SIG-M5 (cell line): ENCODE measurements at places on chromosomes 7 and 10.

- no peak for DNase-seq
Measured at GRCh38 chr7:40175725-40176510, 41.1 kb downstream of the SUGCT start.

- no peak for DNase-seq
Measured at GRCh38 chr7:102063690-102064180, 222.9 kb upstream of the SH2B2 start.

DNA sequence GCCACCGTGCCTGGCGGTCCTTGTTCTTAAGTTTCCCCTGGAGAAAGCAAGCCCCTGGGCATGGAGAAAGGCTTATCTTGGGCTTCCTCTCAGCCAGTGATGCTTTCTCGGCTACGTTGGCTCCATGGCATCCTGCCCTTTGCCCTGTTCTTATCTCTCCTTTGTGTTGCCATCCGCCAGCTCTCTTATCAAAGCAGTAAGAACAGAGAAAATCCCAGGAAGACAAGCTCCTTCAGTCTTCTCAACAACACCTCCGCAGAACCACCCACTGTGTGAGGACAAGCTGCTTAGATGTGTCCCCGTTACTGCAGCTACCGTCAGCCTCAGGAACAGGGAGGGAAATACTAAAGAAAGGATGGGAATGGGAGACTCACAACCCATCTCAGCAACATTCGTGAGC, 3.3 kb downstream of the PLEKHS1 start:
- no peak for DNase-seq

GRCh38 chr7:47786557-47787248, 161.6 kb downstream of the PKD1L1 start:
- no peak for DNase-seq

DNA sequence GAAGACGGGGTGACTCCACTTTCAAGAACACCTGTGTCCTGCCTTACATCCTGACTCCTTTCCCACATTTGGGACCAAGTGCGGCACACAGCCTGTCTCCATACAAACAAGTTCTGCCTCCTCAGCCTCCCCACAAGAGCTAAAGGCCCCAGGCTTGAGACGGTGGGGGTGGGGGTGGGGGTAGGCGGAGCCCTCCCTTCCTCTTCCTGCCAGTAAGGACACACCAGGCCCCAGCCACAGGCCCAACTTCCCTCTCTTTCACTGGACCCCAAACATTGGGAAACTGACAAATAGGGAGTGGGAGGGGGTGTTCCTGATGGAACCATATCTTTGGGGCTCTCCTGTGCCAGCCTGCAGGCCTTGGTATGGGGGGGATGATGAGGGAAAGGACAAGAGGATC, 4.6 kb downstream of the CDK5 start:
- no peak for DNase-seq

GRCh38 chr7:30700941-30701340, 18.7 kb upstream of the CRHR2 start:
- no peak for DNase-seq

DNA sequence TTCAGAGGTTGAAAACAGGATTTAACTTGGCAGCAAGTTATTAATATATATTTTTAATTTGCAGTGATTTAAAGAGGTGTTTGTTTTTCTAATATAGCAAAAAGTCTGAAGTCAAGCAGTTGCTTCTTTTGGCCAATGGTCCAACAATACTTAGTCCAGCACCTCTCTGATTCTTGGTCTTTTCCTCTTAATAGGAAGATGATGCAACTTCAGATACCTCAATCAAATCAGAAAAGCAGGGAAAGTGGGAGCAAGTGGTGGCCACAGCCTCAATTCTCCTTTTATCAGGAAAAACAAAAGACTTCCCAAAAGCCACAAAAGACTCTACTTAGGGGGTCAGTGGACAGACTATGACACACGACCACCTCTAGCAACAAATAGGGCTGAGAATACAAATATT, 133.6 kb upstream of the LRGUK start:
- DNase-seq: no peak

DNA sequence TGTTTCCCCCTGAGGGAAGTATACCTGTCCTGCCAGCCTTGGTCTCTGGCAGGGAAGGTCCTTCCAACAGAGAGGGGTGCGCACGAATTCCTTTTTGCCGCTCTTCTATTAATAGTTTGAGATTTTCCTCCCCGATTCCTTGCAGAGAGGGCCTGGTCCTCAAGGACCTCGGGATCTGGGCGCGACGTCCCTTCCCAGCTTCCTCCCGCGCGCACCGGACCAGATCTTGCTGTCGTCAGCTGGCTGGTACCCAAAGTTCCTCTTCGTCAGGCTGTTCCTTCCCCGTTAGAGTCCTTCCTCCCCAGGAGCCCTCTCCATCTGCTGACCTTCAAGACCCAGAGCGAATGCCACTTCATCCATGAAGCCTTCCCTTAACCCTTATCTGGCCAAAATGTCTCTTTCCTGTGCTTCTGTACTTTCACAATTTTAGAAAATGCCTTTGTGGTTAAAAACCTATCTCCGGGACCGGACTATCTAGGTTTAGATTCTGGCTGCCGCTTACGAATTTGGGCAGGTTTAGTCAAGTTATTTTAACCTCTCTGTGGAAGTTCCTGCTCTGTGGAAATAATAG, 851 bp upstream of the GOT1 start:
- no peak for DNase-seq
